Substantia nigra (tissue), 51 donors: ENCODE measurements at places on chromosomes 3 and 15.
A peak's percentile ranks its signal among the peaks of the same experiment; 100 is the strongest.

DNA sequence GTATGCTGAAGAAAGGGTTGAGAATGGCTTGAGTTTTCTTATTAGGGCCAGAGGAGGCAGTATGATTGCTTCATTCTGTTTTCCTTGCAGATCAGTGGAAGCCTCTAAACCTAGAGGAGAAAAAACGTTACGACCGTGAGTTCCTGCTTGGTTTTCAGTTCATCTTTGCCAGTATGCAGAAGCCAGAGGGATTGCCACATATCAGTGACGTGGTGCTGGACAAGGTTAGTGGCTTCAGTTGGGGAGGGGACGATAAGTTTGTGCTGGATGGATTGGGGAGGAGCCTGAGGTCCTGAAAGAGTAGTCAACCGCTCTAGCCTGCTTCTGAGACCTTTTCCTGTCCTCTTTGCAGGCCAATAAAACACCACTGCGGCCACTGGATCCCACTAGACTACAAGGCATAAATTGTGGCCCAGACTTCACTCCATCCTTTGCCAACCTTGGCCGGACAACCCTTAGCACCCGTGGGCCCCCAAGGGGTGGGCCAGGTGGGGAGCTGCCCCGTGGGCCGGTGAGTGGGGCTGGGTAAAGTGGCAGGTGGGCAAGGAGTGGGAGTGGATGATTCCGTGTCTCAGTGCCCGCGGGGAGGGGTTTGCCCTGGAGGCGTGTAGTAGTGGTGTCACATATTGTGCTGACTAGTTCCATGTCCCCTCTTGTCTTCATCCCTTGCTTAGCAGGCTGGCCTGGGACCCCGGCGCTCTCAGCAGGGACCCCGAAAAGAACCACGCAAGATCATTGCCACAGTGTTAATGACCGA lies 8.5 kb downstream of the EIF4G1 start:
- no peak for DNase-seq

DNA sequence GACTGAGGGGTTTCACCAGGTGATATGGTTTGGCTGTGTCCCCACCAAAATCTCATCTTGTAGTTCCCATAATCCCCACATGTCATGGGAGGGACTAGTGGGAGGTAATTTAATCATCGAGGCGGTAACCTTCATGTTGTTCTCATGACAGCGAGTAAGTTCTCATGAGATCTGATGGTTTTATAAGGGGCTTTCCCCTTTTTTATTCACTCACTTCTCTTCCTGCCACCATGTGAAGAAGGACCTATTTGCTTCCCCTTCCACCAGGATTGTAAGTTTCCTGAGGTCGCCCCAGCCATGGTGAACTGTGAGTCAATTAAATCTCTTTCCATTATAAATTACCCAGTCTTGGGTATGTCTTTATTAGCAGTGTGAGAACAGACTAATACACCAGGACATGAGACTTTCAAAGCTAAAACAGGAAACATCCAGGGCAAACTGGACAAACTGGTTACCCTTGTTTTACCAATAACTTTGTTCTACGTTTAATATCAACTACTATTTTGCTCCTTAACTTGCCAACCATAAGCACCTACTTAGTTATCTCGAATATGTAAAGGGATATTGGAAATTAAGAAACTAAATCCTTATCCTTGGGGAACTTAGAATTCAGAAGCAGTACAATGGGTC lies 98.2 kb downstream of the MYH15 start:
- no peak for DNase-seq

- no peak for DNase-seq
Measured at GRCh38 chr3:114417675-114418074, 123.8 kb downstream of the TIGIT start.

DNA sequence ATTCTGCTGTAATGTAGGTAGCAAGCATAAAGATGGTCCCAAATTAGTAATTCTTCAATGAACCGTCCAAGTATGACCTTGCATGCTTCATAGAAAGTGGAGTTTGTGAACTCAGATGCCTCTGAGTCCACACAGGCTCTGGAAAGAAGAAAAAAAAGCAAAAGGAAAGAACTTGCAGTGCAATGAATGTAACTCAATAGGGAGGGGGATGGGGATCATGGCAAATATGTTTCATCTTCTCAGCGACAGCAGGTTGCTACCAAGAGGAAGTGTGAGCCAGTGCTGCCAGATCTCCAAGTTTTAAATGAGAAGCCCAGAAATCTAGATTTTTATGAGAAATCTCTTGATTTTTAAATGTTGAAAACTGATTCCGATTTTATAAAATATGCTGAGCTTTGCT lies 50.3 kb downstream of the IL20RB start:
- DNase-seq, result no peak

DNA sequence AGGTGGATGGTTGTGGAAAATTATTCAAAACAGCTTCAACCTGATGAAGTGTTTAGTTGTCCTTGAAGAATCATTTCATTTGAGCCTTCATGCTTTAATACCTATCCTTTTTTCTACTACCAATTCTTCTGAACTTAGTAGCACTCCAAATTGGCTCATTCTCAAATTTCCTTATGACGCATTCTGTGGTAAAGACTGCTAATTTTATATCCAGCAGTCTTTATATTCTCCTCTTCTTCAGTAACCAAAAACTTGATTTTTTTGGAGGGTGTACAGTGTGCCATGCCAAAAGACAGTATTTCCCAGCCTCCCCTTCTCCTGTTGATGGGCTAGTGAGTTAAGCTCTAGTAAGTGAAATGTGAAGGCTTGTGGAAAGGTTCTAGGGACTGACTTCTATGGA lies 25.2 kb downstream of the CGNL1 start:
- DNase-seq, result no peak

DNA sequence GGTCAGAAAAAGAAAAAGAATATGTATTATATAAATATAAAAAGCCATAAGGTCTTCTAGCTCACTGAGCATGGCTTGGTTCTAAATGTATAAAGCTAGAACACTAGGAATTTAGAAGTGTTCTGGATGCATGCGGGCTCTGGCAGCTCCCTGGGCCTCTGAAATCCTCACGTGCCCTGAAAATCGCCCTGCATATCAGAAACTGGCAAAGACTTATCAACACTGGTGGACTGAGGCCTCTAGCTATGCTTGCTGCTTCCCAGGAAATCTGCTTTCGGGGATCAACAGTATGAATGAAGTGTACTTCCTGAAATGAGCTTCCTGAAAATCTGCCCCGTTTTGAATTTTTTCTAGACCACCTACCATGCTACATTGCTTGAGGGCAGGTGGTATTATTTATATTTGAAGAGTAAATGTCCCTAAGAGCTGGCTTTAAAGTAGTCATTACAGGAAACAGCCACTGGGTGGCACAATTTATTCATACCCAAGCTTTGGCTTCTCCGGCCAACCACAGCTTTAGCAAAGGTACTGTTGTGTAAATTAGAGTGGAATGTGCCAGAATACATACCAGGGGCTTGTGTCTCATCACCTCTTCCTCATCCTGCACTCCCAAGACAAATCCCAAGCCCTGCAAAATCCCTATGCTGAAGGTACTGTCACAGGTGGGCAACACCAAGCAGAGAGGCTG lies 17.7 kb downstream of the CRTAP start:
- no peak for DNase-seq

DNA sequence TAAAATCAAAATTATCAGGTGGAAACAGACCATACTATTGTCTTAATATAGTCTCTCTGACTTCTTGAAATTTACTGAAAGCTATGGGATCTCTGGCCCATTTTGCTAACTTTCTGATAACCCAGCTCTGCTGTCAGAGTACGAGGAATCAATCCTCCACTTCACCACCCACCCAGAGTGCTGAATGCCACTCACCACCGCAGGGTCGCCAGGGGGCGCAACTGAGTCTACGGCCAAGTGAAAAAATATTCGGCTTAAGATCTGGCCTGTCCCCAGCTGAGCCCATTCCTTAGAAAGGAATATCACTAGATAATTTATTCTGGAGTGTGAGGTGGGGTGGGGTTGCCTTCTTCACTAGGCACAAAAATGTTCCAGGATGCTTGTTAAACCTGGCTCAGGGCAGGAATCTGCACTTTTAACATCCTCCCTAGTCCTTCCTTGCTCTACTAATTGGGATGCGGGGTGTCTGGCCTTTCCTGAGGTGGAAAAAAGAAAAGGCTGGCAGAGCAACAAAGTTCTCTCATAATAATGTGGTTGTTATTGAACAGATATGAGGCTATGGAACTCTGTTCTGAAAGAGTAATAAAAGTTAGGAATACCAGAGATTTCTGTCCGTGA lies 520.6 kb downstream of the MFSD1 start:
- DNase-seq, result no peak

- no peak for DNase-seq
Measured at GRCh38 chr3:185561958-185562357, 9.6 kb upstream of the LIPH start.

GRCh38 chr15:41869770-41870688 lies 23.8 kb downstream of the SPTBN5 start:
- no peak for DNase-seq

DNA sequence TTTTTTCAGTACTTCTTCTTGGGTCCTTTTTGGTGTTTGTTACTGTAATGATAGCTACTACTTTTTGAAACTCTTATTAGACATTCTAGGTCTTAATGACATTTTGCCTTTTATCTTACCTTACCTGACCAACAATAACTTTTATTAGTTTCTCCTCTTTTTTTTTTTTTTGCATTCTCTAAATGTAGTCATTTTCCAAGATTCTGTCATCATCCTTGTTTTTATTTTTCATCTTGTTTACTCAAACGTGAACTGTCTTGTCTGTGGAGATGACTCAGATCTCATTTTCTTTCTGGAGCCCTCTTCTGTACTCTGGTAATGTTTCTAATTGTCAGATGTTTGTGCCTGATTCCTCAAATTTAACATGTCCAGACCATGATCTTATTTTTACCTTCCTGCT lies 2.9 kb downstream of the ABHD5 start:
- no peak for DNase-seq

GRCh38 chr15:42082823-42083604 lies 11.3 kb downstream of the PLA2G4D start:
- DNase-seq, result no peak

DNA sequence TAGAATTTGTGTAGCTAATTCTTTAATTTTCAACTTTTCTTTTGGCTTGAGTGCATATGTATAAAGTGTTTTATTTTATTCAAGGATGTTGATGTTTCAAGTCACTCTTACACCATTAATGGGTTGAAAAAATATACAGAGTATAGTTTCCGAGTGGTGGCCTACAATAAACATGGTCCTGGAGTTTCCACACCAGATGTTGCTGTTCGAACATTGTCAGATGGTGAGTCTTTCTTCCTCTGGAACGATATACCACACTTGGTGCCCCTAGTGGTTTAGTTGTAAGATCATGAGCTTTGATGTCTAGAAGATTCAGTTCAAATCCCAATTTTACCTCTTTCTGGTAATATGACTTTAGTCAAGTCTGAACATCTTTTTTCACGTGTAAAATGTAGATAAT lies 119.3 kb downstream of the HCN4 start:
- no peak for DNase-seq

DNA sequence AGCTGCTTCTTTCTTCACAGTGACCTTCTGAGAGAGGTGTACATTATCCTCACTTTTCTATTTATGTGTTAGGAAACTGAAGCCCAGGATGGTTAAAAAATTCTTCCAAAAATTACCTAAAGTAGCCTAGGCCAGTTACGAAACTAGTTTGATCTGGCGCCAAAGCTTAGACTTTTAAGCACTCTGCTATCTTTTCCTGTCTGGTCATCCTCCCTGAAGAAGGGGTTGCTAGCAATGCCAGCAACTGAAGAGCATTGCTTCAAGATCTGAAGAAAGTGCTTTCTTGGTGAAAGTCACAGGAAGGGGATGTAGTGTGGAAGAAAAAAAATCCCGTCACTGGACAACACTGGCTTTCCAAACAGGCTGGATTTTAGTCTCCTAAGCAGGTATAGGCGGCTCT lies 618.8 kb upstream of the GRM7 start:
- no peak for DNase-seq

GRCh38 chr15:60744826-60745460 lies 266.0 kb upstream of the ICE2 start:
- DNase-seq, result peak; percentile 73

DNA sequence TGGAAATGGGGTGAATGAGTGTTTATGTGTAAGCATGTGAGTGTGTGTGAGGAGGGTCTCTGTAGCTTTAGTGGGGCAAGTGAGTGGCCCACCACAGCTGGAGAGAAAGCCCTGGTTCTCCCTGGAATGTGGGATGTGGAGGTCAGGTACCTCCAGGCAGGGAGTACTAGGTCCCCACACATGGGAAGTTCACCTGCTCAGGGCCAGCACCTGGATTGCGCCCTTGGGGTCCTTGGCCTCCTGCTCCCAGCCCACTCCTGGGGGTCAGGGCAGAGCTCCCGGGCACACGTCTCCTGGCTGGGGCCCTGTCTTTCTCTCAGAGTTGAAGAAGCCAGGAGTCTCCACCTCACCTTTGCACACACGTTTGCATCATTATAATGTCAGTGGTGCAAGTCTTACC lies 40.0 kb upstream of the TMCC1 start:
- no peak for DNase-seq

GRCh38 chr3:69888040-69888942 lies 111.2 kb upstream of the SAMMSON start:
- no peak for DNase-seq

DNA sequence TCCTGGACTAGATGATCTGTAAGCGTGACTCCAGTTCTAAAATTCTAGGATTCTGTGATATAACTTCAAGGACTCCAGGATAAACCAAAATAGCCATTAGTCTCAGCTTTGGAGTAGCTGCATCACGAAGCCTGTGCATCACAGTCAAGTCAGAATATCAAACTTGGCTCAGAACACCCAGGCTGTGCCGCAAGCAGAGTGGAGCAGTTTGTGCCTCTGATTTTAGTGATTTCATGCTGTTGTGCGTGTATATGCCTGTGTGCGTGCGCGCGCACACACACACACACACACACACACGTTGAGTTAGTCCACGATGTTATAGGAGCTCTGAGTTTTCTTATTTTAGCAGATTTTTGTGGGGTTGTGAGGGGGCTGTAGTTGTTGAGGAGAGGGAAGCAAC lies 356.6 kb upstream of the KCNH8 start:
- no peak for DNase-seq

GRCh38 chr3:134742202-134742601 lies 52.9 kb upstream of the EPHB1 start:
- no peak for DNase-seq

GRCh38 chr3:104126463-104126862 lies 1240.2 kb upstream of the ALCAM start:
- DNase-seq, result no peak

GRCh38 chr15:101258238-101259144 lies 6.6 kb upstream of the CHSY1 start:
- DNase-seq, result peak; percentile 39

- DNase-seq, result no peak
Measured at GRCh38 chr3:132979606-132980005, 58.6 kb upstream of the TMEM108 start.

GRCh38 chr3:140904521-140904920 lies 37.1 kb upstream of the SLC25A36 start:
- DNase-seq, result no peak

DNA sequence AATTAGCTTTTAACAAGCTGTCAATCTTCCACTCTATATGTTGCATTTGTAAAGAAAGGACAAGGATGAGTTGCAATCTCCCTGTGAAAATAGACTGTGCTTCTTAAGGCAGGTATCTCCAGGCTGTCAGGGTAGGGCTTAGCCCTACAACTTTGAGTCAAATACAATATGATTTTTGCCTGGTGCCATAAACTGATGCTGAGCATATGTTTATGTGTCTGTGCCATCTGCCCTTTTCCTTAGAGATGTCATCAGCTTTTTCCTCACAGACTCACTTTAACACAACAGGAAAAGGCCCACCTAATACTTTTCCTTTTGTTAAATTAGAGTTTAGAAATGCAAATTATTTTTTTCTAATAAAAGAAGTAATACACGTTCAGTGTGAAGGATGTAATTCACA lies 548.3 kb downstream of the NLGN1 start:
- DNase-seq, result no peak

- no peak for DNase-seq
Measured at GRCh38 chr3:108060331-108060730, 30.5 kb downstream of the CD47 start.

GRCh38 chr3:195030791-195031321 lies 240.1 kb downstream of the XXYLT1 start:
- no peak for DNase-seq
